ENCODE measurements at places on chromosomes 2 and 18.

GRCh38 chr2:58930537-58930936 lies 689.4 kb upstream of the FANCL start:
- peak; percentile 57 for DNase-seq

GRCh38 chr2:208892203-208892602 lies 485.6 kb downstream of the PTH2R start:
- no peak for DNase-seq

- no peak for DNase-seq
Observed at GRCh38 chr18:77173275-77174030, 40.9 kb upstream of the MBP start.

GRCh38 chr2:85684380-85684779 lies 9.8 kb upstream of the GNLY start:
- no peak for DNase-seq

DNA sequence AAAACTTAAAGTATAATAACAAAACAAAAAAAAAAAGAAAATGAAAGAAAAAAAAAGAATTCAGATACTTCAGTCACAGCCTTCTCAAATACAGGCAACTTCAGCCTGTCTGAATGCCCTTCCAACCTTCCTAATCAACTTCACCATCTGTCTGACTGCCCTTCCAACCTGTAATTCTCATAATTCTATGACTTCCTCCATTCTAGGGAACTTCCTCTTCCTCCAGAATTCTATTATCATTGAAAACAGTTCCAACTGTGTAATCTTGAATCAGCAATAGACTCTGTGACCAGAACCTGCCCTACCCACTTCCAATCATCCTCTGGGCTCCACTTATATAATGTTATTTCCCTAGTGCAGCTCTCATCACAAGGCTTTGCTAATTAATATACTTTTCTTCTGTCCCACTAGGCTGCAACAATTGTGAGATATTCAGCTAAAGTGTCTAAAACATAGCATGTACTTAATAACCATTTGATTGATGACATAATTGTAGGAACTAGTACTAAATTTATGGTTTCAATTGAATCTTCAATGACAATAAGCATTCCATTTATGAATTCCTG lies 127.3 kb downstream of the UPP2 start:
- no peak for DNase-seq

DNA sequence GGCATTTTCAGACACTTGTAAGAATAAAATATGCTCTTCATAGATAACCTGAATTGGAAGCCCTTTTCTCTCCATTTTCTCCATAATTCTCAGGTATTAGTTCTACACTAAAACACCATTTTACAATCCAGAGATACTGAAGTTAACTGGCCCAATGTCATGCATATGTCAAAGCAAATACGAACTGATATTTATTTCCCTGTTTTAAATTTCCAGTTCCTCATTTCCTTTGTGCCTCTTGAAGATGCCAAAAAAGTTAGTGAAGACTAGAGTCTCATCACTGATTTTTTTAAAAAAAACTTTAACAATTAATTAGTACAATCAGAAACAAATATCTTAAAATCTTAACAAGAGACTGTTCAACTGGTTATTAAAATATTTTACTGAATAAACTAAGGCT lies 52.8 kb upstream of the ITGB6 start:
- no peak for DNase-seq

- no peak for DNase-seq
Observed at GRCh38 chr2:143296089-143296488, 166.9 kb downstream of the ARHGAP15 start.

DNA sequence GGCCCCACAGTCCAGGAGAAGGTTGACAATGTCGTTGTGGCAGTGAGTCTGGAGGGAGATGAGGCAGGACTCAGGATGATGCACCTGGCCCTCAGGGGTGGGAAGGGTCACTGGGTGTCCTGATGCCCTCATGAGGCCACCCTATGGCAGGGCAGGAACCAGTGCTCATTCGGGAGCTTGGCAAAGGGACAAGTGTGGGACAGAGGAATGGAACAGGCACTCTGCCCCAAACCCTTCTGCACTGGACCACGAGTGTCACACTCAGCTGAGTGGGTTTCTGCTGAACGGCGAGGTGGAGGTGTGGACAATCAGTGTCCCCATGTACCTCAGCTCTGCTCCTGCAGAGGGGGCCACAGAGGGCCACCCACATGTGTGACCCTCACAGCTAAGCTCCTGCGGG lies 32.0 kb downstream of the ANKMY1 start:
- DNase-seq, result no peak

DNA sequence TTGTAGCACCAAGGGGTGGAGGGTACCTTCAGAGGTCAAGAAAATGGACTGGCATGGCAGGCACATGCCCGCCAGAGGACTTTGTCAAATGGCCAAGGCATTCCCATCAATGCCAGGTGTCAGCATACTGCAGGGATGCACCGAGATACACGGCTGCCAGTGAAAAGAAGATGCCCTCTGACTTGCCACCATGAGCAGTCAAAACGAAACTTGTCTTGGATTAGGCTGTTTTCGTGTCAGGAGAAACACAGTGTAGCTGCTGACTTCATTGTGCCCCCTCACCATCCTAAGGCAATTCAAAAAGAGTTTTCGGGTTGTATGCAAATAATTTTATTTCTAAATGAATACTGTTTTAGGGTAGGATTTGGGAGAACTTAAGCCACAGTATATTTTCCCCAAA lies 181.5 kb downstream of the NAPG start:
- no peak for DNase-seq

GRCh38 chr2:190867212-190867611 lies 13.4 kb upstream of the GLS start:
- no peak for DNase-seq

DNA sequence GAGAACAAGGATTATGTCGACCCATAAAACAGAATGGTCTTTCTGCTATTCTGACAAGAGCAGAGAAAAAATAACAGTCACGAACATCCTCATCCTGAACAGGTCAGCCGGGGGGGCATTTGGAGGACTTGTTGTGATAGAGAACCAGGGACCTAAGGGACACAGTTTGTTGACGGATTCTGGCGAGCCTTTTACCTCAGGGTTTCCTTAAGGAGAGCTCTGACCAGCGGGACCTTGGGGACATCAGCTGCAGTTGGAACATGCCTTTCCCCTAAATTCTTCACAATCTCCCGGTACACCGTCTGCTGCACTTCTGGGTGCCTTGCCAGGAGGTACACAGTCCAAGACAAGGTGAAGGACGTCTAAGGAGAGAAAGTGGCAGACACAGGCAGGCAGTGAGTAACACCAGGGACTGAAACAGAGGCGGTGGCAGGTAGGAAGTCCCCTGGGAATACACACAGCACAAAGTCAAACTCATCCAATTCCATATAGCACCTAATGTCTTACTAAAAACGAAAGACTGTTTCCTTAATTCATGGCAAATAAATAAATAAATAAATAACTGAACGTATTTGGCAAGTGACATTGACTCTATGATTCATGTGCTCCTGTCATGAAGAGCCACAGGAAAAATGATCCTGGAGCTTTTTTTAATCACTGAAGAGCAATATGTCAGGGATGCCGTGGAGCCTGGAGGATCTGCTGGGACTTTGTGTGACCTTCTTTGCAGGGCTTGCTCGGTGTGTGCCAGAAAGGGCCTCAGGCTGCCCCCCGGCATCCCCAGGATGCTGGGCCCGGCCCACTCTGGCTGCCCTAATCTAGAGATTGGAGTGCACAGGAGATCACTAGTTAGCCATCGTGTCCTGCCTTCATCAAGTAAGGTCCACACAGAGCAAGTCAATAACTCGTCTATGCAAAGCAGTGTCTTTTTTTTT lies 24.7 kb downstream of the CYP27C1 start:
- DNase-seq, result no peak
